ENCODE measurements at places on chromosomes 1 and 21. TPM values are rescaled to one million over a fixed set of nuclear protein-coding genes. Genes with fewer than 3 reads are reported as not detected.

S100A14 gene
- 5.8 TPM for total RNA-seq

KRTAP6-1 gene
- not detected for total RNA-seq

EPHA2 gene
- total RNA-seq: 7.3 TPM

RGS18 gene
- total RNA-seq: 0.91 TPM

AGPAT3 gene
- 96.3 TPM for total RNA-seq

GALNT2 gene
- total RNA-seq: 21.2 TPM

CA6 gene
- total RNA-seq: not detected

NMNAT1 gene
- total RNA-seq: 22.9 TPM

OR2T2 gene
- not detected for total RNA-seq

C1orf115 gene
- 21.0 TPM for total RNA-seq
